Endodermal cell (in vitro differentiated cells): ENCODE measurements at places on chromosomes 5 and 9.

DNA sequence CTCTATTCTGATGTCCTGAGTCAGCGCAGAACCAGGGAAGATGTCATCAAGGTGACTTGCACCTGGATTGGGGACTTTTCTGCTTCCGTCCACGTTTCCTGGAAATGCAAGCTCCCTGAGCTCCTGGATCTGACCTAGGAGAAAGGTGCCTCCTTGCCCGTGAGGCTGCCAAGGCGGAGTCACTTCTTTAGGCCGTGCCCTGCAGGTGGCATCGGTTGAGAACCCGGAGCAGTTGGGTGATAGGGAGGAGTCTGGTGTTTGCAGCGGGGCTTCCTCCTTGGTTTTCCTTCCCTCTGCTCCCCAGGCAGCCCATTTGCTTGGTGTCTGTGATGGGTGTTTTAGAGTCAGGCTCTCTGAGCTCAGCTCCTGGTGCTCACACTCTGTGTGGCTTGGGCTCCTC, 15.2 kb downstream of the NANS start:
- no peak for DNase-seq

DNA sequence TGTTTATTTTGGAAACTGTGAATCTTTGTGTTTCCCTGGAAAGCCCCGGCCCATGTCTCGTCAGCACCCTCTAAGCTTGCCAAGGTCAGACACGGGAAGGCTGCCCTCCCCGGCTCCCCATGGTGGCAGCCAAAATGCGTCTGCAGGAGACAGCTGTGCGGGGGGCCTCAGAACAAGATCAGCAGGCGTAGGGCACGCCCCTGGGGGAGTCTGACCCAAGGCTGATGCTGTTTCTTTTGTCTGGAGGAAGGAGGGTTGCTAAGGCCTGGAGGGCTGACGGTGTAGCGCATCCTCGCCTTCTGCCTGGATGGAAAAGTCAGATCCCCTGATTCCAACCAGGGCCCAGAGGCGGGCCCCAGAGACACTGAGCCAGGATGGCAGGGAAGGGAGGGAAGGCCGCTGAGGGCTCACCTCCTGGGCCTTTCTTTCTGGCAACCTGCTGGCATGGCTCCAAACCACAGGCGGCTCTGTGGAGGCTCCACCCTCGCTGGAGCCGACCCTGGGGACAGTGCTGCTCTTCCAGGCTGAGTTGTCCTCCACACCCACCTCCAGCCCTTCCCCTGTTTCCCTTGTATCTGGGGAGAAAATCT, 57.2 kb downstream of the OLFM1 start:
- no peak for DNase-seq

DNA sequence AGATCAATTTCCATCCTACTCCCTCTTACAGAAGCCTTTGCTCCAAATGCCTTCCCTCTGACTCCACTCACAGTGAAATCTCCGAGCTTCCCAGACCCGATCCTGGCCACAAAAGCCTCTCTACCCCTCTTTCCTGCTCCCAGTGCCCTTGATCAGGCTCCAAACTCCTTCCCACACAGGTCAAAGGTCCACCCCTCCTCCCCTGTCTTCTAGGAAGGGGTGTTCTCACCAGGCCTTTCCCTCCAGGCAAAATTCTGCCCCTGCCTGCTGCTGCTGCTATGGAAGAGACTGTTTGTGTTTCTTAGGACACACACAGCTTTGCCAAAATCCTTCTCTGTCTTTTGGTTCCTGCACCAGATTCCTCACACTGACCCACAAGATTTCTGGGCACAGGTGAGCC, 85.8 kb upstream of the ALDH1A1 start:
- DNase-seq: peak; percentile 50

DNA sequence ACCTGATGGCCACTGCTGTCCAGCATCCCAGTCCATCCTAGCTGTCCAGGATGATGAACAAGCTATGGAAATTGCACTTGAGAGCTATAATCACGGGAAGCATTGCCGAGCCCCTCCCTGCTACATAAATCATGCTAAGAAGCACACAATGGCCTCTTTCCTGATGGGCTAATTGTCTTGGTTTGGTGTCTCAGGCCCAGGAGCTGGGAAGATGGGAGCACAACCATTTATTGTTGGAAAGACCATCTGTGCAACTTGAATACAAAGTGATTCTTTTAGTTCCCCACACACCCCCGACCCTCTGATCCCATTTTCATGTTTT, 80.4 kb downstream of the RGS3 start:
- DNase-seq: no peak

DNA sequence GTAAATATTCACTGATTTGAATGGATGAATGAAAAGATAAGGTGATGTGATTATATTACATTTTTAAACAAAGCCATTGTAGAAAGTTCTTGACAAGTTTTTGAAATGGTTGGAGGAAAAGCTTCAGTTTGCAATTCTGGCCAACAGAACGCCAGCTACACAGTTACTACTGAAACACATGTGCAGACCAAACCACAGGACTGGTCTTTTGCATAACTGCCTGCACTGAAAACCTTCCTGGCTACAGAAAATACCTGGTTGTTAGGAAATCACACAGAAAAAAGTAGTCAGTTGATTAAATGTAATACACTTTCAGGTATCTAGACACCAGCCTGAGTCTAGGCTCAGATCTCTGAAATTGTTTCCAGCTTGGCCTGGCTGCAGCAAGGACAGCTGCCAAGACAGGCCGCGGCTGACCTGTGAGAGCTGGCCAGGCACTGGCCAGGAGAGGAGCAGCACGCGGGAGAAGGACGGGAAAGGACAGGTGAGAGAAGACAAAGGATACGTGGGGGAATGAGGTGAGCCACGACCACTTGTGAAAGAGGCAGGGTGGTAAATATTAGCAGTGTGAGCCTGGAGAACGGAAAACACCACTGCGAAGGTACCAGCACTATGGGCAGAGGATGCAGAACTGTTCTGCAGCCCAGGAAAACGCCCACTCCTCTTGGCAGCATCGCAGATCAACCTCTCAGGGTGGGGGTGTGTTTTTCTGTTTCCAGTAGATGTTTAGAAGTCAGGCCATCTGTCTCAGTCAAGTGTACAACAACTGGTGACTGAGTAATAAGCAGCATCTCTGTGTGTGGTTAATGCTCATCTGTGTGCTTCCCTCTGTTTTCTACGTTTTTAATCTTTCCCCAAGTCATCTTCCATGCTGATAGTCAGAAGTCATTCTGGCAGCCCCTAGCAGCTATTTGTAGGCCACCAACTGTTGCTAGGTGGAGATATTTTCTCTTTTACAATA, 137.4 kb downstream of the SCAMP1 start:
- no peak for DNase-seq

DNA sequence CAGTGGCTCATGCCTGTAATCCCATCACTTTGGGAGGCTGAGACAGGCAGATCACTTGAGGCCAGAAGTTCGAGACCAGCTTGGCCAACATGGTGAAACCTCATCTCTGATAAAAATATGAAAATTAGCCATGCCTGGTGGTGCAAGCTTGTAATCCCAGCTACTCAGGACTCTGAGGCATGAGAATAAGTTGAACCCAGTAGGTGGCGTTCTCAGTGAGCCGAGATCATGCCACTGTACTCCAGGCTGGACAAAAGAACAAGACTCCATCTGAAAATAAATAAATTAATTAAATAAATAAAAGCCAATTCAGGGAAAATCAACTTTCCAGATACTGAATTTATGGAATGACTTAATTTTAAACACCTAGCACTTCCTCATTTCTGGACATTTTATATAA, 1722.1 kb downstream of the MAT2B start:
- no peak for DNase-seq

- no peak for DNase-seq
Observed at GRCh38 chr9:127535834-127536233, 76.2 kb upstream of the STXBP1 start.

DNA sequence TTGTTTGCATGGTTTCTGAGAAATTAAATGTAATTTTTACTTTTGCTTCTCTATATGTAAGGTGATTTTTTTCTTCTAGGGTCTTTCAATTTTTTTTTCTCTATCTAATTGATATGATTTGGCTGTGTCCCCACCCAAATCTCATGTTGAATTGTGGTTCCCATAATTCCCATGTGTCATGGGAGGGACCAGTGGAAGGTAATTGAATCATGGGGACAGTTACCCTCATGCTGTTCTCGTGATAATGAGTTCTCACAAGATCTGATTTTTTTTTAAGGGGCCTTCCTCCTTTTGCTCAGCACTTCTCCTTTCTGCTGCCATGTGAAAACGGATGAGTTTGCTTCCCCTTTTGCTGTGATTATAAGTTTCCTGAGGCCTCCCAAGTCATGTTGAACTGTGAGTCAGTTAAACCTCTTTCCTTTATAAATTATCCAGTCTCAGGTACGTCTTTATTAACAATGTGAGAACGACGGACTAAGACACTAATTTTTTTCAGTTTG, 150.8 kb downstream of the MTRR start:
- no peak for DNase-seq

GRCh38 chr9:112541685-112542084, 55.1 kb downstream of the KIAA1958 start:
- DNase-seq: no peak

DNA sequence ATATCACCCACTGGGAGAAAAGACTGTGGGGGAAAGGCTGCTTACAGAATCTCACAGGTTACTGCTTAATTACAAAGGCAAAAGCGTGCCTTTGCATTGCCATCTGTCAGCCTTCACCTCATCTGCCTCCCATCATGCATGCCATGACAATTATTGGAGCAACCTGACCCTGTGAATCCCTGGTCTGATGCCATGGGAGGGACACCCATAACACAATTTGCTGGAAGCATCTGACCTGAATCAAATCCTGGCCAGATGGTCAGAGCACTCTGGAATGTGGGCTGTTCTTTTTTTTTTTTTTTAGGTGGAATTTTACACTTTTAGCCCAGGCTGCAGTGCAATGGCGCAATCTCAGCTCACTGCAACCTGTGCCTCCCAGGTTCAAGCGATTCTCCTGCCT, 11.6 kb upstream of the RETREG1 start:
- no peak for DNase-seq

- DNase-seq: no peak
Observed at GRCh38 chr9:93520523-93520922, 55.9 kb upstream of the PHF2 start.

DNA sequence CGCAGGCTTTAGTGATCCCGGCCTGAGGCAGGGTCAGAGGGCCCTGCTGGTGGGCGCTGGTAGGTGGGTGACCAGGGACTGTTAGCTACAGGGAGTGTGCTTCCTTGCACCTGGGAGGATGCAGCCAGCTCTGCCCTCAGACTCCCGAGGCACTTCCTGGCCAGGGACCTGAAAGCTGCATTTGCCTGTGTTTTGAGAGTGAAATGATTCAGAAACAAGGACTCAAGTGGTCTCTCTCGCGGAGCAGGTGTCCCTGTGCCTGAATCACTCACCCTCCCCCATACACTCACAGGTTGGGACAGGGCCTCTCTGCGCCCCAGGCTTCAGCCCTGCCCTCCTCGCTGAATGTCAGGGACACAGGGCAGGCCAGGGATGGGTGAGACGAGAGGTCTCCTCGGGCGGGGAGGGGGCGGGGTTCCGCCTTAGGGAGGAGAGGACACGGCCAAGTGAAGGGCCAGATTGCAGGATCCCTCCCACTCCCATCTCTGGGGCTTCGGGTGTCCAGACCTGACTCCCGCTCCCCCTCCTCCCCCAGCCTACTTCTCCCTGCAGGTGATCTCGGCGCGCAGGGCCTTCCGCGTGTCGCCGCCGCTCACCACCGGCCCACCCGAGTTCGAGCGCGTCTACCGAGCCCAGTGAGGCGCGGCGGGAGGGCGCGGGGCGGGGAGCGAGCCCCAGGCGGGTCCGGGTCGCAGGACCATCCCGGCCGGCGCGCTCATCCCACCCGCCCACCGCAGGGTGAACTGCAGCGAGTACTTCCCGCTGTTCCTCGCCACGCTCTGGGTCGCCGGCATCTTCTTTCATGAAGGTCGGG, 1.5 kb downstream of the LTC4S start:
- peak; percentile 89 for DNase-seq

DNA sequence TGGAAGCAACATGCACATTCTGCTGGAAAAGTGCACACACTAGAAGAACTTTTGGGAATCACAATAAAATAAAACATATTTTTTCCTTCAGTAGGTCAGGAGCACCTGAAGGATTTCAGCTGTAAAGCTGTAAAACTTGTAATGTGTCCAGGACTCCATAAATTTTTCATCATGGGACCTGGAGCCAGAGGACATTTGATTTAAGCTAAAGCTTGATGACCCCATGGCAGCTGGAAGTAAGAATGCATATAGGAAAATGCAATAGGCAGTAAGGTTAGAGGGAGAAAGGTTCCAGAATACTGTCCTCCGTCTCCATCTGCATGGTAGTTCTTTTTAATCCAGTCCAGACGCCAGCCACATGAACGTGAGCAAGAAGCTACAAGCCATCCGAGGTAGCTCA, 166.0 kb downstream of the ADAMTSL1 start:
- no peak for DNase-seq

- no peak for DNase-seq
Observed at GRCh38 chr5:3007577-3007976, 256.1 kb upstream of the IRX2 start.

- no peak for DNase-seq
Observed at GRCh38 chr9:32587901-32588300, 14.9 kb upstream of the NDUFB6 start.

DNA sequence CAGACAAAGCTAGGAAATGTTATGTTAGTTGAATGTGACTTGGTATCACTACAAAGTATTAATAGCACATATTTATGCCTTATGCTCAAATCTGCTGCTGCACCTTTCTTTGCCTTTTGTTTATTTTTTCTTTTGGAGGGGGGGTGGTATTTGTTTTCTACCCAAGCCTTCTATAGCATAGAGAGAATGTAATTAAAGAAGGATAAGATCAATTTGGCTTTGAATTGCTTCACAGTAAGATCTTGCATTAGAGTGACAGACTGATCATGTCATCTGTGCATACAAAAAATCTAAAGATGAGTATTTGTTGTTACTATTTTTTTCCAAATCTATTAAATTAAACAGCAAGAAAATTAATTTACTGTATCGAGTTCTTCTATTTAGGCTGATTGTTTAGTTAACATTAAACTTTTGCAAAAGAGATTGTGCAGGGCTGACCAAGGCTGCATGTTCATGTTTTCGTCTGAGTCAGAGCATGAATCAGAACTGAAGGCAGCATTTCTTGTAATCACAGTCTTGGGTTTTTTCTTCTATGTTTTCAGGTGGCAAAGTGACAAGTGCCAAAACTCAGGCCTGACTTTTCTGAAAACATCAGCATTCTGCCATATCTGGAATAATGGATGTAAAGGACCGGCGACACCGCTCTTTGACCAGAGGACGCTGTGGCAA, 1007.1 kb upstream of the WWC1 start:
- no peak for DNase-seq

DNA sequence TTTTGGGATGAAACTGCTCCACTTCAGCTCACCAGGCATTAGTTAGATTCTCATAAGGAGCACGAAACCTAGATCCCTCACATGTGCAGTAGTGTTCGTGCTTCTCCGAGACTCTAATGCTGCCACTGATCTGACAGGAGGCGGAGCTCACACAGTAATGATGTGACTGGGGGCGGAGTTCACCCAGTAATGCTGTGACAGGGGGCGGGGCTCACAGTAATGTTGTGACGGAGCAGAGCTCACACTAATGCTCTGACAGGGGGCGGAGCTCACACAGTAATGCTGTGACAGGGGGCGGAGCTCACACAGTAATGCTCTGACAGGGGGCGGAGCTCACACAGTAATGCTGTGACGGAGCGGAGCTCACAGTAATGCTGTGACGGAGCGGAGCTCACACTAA, 27.1 kb upstream of the LRRC14B start:
- DNase-seq: no peak
